ENCODE measurements at places on chromosomes 13 and 19.

- no peak for DNase-seq
- H3K4me3 ChIP-seq, result no peak overlapping the region
- no peak overlapping the region for H3K27ac ChIP-seq
- H3K4me1 ChIP-seq, result peaks cover 6% of the 10 kb centered on the region
- no peaks in the 10 kb centered on the region for H3K36me3 ChIP-seq
These were observed 3.4 kb upstream of the ZSCAN4 start for GRCh38 chr19:57665261-57665806.

DNA sequence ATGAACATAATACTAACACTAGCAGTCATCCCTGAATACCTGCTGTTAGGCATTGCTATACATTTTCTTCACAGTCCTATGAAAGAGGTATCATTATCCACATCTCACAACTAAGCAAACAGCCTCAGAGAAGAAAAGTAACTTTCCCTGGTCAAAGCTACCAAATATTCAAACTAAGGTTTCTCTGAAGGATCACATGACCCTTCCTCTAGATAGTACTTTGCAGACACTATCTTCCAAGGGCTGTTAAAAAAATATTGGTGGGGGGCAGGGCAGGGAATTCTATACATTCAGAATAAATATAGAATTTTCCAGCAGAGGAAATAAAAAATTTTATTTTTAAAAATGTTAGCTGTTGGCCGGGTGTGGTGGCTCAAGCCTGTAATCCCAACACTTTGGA lies 3.1 kb downstream of the SLC25A30 start:
- H3K27me3 ChIP-seq, result no peaks in the 10 kb centered on the region
- no peak overlapping the region for H3K27ac ChIP-seq
- H3K36me3 ChIP-seq, result no peaks in the 10 kb centered on the region
- no peak overlapping the region for H3K4me3 ChIP-seq
- peaks cover 16% of the 10 kb centered on the region for H3K4me1 ChIP-seq
- no peak for DNase-seq

- no peaks in the 10 kb centered on the region for H3K4me1 ChIP-seq
- H3K36me3 ChIP-seq, result no peaks in the 10 kb centered on the region
- no peak overlapping the region for H3K27ac ChIP-seq
- no peak overlapping the region for H3K4me3 ChIP-seq
These were observed 191.0 kb downstream of the SHISA2 start for GRCh38 chr13:25860862-25861261.

GRCh38 chr19:43759515-43759914 lies 4.8 kb upstream of the SMG9 start:
- H3K27ac ChIP-seq, result peak overlapping the region; percentile 14
- no peaks in the 10 kb centered on the region for H3K27me3 ChIP-seq
- no peak for DNase-seq
- H3K4me3 ChIP-seq, result no peak overlapping the region
- peaks cover 27% of the 10 kb centered on the region for H3K36me3 ChIP-seq
- H3K4me1 ChIP-seq, result peaks cover 57% of the 10 kb centered on the region

GRCh38 chr13:45219938-45220375 lies 19.1 kb upstream of the KCTD4 start:
- DNase-seq, result no peak
- H3K27me3 ChIP-seq, result no peaks in the 10 kb centered on the region
- H3K27ac ChIP-seq, result no peak overlapping the region
- peaks cover 10% of the 10 kb centered on the region for H3K4me1 ChIP-seq
- peaks cover 4% of the 10 kb centered on the region for H3K36me3 ChIP-seq
- no peak overlapping the region for H3K4me3 ChIP-seq

DNA sequence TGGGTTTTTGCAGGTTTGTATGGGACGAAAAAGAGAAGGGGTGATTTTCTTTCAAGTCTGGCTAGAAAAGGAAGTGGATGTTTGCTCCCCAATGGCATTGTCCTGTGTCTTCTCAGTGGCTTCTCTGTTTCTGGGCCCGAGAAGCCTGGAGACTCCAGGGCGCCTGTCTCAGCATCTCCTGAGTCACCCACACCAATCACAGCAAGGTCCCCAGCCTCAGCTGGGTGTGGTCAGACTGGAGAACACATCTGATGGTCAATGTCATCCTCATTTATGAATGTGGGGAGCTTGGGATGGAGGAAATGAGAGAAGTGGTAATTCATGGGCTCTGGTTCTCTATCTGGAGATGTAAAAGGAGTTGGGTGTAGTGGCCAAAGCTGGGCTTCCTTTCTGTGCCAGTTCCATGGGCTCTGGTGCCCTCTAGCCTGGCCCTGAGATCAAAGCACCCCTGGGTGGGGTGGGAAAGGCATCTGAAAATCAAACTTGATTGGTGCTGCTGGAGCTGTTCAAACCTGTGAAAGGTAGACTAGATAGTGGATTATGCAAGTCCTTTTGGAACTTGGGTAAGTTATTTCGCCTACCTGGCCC lies 13.4 kb downstream of the RASL11A start:
- no peaks in the 10 kb centered on the region for H3K27me3 ChIP-seq
- no peak overlapping the region for H3K27ac ChIP-seq
- no peaks in the 10 kb centered on the region for H3K36me3 ChIP-seq
- H3K4me1 ChIP-seq, result no peaks in the 10 kb centered on the region
- peak; percentile 51 for DNase-seq
- no peak overlapping the region for H3K4me3 ChIP-seq

DNA sequence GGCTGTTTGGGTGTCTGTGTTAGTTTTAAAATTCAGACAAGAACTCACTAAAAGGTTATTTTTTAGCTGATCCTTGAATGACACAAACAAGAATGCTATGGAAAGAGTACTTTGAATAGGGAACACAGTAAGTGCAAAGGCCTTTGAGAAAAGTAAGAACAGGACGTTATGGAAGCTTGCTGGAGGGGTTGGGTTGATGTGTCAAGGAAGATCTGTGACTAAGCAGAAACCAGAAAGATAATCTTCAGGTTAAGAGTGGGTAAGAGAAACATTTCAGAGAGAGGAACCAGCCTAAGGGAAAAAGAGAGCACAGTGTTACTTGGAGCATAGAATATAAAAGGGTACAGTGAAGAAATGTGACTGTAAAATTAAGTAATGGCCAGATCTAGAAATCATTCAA lies 41.2 kb upstream of the TRPC4 start:
- no peak overlapping the region for H3K27ac ChIP-seq
- no peaks in the 10 kb centered on the region for H3K4me1 ChIP-seq
- H3K4me3 ChIP-seq, result no peak overlapping the region
- DNase-seq, result no peak

DNA sequence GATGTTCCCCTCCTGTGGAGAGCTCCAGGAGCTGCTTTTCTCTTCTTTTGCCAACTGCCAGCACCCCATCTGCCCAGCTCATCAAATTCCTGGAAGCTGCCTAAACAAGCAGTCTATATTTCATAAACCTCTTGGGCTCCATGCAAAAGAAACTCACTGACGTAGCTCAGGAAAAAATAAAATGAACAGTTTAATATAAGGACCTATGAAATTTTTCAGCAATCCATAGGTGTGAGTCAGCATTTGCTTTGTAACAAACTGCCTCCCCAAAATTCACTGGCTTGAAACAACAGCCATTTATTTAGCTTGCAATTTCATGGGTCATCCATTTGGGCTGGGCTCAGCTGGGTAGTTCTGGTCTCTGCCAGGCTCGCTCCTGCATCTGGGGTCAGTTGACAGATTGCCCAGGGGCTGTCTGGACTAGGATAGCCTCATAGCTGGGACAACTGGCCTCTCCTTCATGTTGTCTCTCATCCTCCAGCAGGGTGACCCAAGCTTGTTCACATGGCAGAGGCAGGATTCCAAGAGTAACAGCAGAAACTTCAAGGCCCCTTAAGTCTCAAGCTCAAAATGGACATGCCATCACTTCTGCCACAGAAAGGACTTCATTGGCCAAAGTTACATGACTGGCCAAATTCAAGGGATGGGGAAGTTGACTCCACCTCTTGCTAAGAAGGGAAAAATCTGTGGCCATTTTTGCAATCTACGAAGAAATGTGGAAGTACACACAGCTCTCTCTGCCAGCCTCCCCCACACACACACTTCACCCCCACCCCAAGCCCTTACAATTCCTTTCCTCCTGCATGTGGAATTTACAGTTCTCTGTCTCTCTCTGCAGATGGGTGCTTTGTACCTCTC lies 7.9 kb upstream of the PVR start:
- peaks cover 13% of the 10 kb centered on the region for H3K27me3 ChIP-seq
- H3K36me3 ChIP-seq, result no peaks in the 10 kb centered on the region
- no peak for DNase-seq
- H3K27ac ChIP-seq, result no peak overlapping the region

GRCh38 chr13:18964942-18965341 lies 216.7 kb downstream of the TUBA3C start:
- H3K4me1 ChIP-seq, result no peaks in the 10 kb centered on the region
- no peaks in the 10 kb centered on the region for H3K27me3 ChIP-seq
- H3K36me3 ChIP-seq, result no peaks in the 10 kb centered on the region
- no peak overlapping the region for H3K4me3 ChIP-seq
- no peak for DNase-seq
